Nephron progenitor cell (in vitro differentiated cells): ENCODE measurements at places on chromosomes 6 and 20.

DNA sequence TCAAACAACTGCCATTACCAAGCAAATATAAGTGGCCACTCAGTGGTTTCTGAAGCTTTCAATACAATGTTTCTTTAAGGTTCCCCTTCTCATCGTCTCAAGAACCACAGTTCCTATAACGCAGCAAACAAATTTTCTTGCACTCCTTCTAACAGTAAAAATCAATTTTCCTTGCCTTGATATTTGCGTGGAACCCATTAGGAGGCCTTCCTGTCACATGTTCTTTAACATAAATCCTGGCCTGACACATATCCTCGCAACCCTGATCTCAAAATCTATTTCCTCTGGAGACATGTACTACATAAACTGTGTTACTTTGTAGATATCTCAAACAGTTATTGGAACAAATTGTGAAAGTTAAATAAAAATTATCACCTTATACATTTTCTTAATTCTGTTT lies 65.9 kb upstream of the MANEA start:
- no peak for DNase-seq

GRCh38 chr6:83927470-83927869 lies 68.0 kb downstream of the CYB5R4 start:
- no peak for DNase-seq

DNA sequence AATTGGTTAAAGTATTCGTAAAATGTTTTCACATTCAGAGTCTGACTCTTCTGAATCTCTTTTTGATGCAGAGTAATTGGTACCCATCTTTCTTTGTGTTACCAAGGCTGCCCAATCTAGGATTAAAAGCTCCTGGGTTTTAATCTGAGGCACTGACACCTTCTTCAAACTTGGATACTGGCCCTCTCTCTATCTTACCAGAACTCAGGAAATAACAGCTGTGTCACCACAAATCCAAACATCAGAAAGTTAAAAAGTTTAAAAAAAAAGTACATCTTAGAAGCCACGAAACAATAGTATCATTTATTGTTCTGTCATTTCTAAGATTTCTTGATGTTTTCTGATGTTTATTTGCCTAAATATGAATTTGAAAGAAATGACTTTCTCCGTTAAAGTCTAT lies 255.5 kb upstream of the RUNX2 start:
- no peak for DNase-seq

GRCh38 chr6:45698046-45698445 lies 317.6 kb downstream of the CLIC5 start:
- no peak for DNase-seq

DNA sequence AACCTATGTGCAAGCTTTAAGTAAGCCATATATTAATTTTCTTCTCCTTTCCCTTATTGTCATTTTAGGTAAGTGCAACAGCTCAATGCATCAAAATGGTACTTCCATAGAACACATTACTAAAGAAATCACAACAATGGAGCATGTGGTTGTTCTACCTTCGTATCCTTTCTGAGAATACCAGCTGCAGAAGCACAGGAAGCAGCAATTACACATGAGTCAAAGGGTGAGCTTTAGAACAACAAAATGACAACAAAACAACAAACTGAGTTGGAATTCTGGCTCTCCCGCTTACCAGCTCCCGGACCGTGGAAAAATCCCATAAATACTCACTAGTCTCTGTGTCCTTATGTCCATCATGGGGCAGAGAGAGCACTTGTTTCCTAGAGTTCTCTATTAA lies 108.9 kb downstream of the BCAS1 start:
- no peak for DNase-seq

DNA sequence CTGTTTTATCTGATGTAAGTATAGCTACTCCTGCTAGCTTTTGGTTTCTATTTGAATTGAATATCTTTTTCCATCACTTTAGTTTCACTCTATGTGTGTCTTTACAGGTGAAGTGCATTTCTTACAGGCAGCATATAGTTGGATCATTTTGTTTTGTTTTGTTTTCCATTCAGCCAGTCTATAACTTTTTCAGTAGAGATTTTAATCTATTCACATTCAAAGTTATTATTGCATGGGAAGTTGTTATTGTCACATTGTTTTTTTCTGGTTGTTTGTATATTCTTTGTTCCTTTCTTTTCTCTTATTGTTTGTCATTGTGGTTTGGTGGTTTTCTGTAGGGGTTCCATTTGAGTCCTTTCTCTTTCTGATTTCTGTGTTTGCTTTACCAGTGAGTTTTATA lies 151.2 kb downstream of the PDE10A start:
- DNase-seq = no peak

DNA sequence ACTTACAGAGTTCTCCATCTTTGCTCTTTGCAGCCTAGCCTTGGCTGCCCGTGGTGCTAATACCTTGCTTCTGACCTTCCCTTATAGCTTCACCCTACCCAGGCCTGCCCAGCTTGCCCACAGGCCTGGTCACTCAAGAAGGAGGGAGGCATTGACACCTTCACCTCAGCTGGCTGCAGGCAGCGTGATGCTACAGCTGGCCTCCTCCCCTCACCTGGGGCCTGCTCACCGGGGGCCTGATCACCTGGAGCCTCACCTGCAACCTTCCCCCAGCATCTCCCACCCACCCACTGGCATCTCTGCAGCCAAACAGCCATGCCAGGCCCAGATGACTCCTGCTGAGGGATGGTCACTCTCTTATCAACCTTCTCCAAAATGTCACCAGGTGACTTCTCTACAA lies 40.4 kb downstream of the CPNE5 start:
- DNase-seq = no peak

DNA sequence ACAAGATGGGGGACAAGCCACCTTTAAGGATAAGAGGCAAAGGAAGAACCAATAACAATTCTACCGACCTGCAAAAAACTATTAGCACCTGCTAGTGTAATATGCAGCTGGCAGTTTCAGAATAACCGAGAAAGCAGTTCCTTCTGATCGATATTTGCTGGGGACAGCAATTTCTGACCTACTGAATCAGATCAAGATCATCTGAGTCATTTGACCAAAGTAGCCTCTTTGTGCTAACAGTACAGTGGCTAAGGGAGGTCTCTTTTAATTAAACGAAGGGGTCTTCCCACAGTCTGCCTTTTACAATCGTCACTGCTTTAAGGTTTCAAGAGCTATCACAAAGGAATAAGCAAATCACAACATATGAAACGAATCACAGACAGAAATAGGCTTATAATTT lies 318.9 kb downstream of the BTBD9 start:
- no peak for DNase-seq
